ENCODE measurements at places on chromosomes 5 and 9. TPM values are rescaled to one million over a fixed set of nuclear protein-coding genes. Genes with fewer than 3 reads are reported as not detected.

DNA sequence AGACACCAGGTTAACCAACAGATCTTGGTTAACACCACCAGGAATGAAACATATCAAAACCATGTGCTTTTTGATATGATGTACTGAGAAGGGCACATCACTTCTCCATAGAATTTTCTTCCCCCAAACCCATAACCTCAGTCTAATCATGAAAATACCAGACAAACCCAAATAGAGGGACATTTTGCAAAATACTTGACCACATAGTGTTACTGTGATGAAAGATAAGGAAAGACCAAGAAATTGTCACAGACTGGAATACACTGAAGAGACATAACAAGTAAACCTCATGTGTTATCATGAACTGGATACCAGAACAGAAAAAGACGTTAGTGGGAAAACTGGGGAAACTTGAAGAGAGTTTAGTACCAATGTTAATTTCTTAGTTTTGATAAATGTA lies 74.9 kb upstream of the VCAN start:
- no peaks in the 10 kb centered on the region for H3K27me3 ChIP-seq

DNA sequence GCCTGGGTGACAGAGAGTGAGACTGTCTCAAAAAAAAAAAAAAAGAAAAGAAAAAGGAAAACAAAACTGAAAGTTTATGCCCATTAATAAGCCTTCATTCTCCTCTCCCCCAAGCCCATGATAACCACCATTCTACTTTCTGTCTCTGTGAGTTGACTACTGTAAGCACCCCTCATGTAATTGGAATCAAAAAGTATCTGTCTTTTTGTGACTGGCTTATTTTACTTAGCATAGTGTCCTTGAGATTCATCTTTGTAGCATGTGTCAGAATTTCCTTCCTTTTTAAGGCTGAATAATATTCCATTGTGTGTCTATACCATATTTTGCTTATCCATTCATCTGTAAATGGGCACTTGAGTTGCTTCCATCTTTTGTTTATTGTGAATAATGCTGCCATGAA lies 14.0 kb upstream of the TMEM171 start:
- H3K36me3 ChIP-seq = no peaks in the 10 kb centered on the region
- no peak overlapping the region for H3K4me3 ChIP-seq
- no peak overlapping the region for H3K27ac ChIP-seq
- no peak for DNase-seq

DNA sequence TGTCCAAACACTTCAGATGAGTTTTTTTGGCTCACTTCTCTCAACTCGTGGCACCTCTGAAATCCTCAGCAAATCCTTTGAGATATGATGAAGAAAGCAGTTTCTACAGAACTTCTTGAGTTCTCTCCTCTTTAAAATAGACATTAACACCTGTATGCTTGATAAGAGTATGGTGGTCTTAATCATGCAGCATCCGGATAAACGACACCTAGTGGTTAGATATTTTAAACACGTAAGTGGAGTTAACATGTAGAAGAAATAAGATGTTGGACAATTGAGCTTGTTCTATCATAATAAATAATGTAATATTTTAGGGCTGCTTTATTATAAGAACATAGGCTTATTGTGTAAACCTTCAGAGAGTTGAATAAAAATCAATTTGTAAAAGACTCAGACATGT lies 324.8 kb downstream of the CYLC2 start:
- DNase-seq = no peak
- no peak overlapping the region for H3K4me3 ChIP-seq
- no peaks in the 10 kb centered on the region for H3K36me3 ChIP-seq
- H3K27me3 ChIP-seq = no peaks in the 10 kb centered on the region

GRCh38 chr5:54534191-54535004 lies 16.8 kb downstream of the SNX18 start:
- no peak overlapping the region for H3K4me3 ChIP-seq
- H3K27me3 ChIP-seq = no peaks in the 10 kb centered on the region
- no peaks in the 10 kb centered on the region for H3K36me3 ChIP-seq
- H3K4me1 ChIP-seq = peaks cover 35% of the 10 kb centered on the region
- peak overlapping the region; percentile 51 for H3K27ac ChIP-seq

GRCh38 chr9:87310827-87311523 lies 186.7 kb upstream of the DAPK1 start:
- DNase-seq = no peak
- H3K36me3 ChIP-seq = no peaks in the 10 kb centered on the region
- H3K4me3 ChIP-seq = no peak overlapping the region
- H3K27ac ChIP-seq = no peak overlapping the region
- H3K27me3 ChIP-seq = no peaks in the 10 kb centered on the region

The SPINK6 gene
- not detected for total RNA-seq

- H3K27ac ChIP-seq = peak overlapping the region; percentile 17
- no peaks in the 10 kb centered on the region for H3K27me3 ChIP-seq
- peaks cover 54% of the 10 kb centered on the region for H3K36me3 ChIP-seq
- peaks cover 32% of the 10 kb centered on the region for H3K4me1 ChIP-seq
- H3K4me3 ChIP-seq = peak overlapping the region; percentile 2
Measured at GRCh38 chr5:132487841-132488555, 2.6 kb downstream of the IRF1 start.

DNA sequence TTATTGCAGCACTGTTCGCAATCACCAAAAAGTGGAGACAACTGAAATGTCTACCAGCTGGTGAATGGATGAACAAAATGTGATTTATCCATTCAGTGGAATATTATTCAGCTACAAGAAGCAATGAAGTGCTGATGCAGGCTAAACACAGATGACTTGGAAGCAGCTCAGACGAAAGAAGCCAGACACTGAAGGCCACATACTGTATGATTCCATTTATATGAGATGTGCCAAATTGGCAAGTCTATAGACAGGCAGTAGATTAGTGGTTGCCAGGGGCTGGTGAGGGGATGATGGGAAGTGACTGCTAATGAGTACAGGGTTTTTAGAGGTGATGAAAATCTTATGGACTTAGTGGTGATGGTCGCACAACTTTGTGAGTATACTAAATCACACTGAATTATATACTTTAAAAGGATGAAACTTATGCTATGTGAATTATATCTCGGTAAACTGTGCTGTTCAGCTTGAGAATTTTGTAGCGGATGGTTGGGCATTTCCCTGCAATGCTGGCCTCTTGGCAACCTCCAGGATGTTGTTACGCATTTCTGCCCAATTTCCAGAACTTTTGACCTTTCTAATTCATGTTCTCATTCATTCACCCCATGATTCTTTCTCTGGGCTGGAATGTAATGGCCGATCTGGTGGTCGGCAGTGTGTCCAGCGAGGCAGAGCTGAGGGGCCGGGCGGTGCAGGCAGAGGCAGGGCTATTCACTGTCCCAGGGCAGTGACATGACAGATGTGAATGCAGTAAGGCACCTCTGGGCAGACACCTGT lies 22.0 kb upstream of the WNK2 start:
- H3K27me3 ChIP-seq = no peaks in the 10 kb centered on the region
- no peaks in the 10 kb centered on the region for H3K4me1 ChIP-seq
- DNase-seq = no peak
- H3K4me3 ChIP-seq = no peak overlapping the region

DNA sequence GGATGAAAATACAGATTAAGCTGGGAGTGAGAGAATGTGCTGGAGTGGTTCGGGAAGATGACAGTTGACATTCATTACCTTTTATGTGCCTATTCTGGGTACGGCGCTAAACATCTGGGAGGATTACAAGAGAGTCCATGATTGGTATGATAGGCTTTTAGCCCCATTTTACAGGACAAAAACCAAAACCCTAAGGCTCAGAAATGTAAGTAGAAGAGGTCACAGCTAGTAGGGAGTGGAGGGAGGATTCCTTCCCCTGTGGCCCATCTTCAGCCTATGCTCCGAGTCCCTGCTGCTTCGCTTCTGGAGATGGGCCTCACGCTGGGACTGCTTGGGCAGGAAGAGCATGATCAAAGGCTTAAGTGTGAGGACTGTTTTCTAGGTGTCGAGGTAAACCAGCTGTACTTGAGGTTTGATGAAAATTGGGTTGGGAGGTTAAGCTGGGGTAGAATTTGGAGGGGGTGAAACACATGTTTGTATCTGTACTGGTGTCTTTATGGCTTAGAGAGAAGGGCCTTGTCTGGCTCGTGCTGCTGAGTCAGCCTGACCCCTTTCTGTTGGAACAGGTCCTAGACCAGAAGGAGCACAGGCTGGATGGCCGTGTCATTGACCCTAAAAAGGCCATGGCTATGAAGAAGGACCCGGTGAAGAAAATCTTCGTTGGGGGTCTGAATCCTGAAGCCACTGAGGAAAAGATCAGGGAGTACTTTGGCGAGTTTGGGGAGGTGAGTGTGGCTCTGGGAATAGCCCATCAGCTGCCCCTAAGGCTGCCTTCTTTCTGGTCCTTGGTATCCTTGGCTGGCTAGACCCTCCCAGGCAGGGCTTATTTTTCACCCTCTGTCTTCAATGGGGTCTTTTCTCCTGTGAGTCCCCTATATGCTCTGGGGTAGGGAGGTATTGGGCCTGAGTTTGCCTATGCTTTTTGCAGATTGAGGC lies 2.1 kb downstream of the HNRNPAB start:
- peaks cover 27% of the 10 kb centered on the region for H3K4me1 ChIP-seq
- peaks cover 23% of the 10 kb centered on the region for H3K36me3 ChIP-seq
- peak overlapping the region; percentile 97 for H3K4me3 ChIP-seq
- no peak for DNase-seq
- peak overlapping the region; percentile 49 for H3K27ac ChIP-seq

The GDNF gene
- total RNA-seq = not detected

GRCh38 chr5:146248561-146248960 lies 45.2 kb downstream of the RBM27 start:
- H3K27ac ChIP-seq = no peak overlapping the region
- H3K4me1 ChIP-seq = no peaks in the 10 kb centered on the region
- H3K27me3 ChIP-seq = no peaks in the 10 kb centered on the region

- no peaks in the 10 kb centered on the region for H3K27me3 ChIP-seq
- no peaks in the 10 kb centered on the region for H3K36me3 ChIP-seq
- DNase-seq = no peak
- H3K4me1 ChIP-seq = no peaks in the 10 kb centered on the region
- no peak overlapping the region for H3K27ac ChIP-seq
- H3K4me3 ChIP-seq = no peak overlapping the region
Measured at GRCh38 chr9:76358628-76359280, 35.5 kb downstream of the RFK start.

The CLIC3 gene
- total RNA-seq = 0.33 TPM

DNA sequence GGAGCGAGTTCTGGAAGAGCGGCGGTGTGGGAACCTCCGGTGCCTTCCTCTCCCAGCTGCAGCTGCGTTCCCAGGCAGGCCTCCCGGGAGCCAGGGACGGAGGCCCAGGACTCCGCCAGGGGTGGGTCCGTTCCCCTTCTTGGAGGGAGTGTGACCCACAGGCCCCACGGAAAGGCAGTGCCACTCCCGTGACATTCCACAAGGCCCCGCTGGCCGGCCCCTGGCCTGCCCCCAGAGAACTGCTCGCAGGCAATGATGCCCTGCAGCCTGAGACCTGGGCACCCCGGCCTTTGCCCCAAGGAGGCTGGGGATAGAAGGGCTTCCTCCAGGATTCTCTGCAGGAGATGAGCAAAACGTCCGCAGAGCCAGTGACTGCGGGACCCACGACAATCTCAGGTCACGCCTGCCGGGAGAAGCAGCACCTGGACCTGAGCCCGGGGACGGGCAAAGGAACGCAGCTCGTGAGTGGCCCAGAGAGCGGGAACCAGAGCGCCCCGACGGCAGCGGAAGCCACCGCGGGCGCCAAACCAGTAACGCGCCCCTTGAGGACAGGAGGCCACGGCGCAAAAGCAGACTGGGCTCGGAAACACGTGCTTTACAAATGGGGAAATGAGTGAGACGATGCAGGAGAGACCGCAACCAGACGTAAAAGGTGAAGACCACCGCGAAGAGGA lies 9.3 kb downstream of the OBP2B start:
- DNase-seq = no peak
- no peaks in the 10 kb centered on the region for H3K27me3 ChIP-seq
- H3K27ac ChIP-seq = no peak overlapping the region
- H3K36me3 ChIP-seq = no peaks in the 10 kb centered on the region
- no peaks in the 10 kb centered on the region for H3K4me1 ChIP-seq
- H3K4me3 ChIP-seq = no peak overlapping the region

DNA sequence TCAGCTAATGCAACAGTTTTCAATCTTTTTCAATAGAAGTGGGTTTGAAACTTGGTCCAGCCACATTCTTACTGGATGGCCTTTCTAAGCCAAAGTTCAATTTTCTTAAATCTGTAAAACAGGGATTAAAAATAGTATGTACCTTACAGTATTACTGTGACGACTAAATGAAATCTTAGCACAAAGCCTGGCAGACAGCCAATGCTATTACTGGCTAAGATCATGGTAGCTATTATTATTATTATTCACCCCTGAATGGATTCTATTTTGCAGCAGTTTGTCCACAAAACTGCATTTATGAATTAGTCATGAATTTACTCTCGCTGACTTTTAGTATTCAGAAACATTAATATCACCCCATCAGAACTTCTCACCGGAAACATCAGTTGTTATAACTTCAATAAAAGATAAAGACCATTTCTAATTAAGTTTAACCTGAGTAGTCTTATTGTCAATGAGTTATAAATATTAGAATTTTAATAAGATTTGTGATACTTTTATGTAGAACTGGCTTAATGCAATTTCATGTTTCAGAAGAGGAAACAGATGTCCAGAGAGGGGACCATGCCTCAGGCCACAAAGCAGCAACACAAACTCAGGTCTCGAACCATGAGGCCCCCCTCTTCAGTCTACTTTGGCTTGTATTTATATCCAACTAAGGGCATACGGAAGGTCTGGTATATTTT lies 468.2 kb downstream of the ARHGEF28 start:
- H3K36me3 ChIP-seq = no peaks in the 10 kb centered on the region
- no peaks in the 10 kb centered on the region for H3K27me3 ChIP-seq
- DNase-seq = no peak
- H3K4me3 ChIP-seq = no peak overlapping the region
- H3K4me1 ChIP-seq = no peaks in the 10 kb centered on the region

- DNase-seq = no peak
- no peak overlapping the region for H3K4me3 ChIP-seq
- no peaks in the 10 kb centered on the region for H3K4me1 ChIP-seq
- no peaks in the 10 kb centered on the region for H3K36me3 ChIP-seq
- no peak overlapping the region for H3K27ac ChIP-seq
Measured at GRCh38 chr5:135632798-135633197, 54.0 kb upstream of the CXCL14 start.

DNA sequence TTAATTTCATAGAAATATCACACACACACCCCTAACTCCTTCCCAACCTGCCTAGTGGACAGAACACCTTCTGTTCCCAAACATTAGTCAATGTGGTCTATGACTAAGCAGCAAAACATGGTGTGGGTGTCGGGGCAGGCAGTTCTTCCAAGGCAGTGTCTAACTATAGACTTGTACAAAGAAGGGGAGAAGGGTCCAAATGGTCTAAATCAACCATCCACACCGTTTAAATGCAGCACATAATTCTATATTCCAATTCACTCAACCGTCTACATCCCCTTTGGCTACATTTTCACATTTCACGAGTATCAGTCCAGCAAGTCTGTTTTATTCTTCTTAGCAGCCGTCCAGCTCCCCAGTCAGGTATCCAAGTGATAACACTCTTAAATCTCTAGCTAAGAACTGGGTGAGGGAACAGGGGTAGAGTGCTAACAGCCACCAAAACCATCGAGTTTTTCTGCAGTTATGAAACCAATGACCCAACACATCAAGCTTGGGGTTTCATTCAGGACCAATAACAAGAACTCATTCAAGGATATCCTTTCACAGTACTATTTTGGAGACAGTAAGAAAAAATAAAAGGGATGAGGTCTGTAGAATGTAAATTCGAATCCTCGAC lies 3.3 kb downstream of the ZNF608 start:
- H3K27me3 ChIP-seq = no peaks in the 10 kb centered on the region
- peaks cover 2% of the 10 kb centered on the region for H3K4me1 ChIP-seq
- H3K4me3 ChIP-seq = no peak overlapping the region
- no peak for DNase-seq
- no peaks in the 10 kb centered on the region for H3K36me3 ChIP-seq

The PHPT1 gene
- total RNA-seq = 23.2 TPM

The ARHGAP26 gene
- total RNA-seq = 4.4 TPM

- H3K4me1 ChIP-seq = no peaks in the 10 kb centered on the region
- no peaks in the 10 kb centered on the region for H3K36me3 ChIP-seq
- H3K4me3 ChIP-seq = no peak overlapping the region
- no peak overlapping the region for H3K27ac ChIP-seq
- no peak for DNase-seq
- no peaks in the 10 kb centered on the region for H3K27me3 ChIP-seq
Measured at GRCh38 chr5:171980792-171981191, 25.6 kb downstream of the FBXW11 start.
